ENCODE measurements at places on chromosomes 13 and 19.
A peak's percentile ranks its signal among the peaks of the same experiment; 100 is the strongest.

GRCh38 chr19:40592170-40592569 is 9.0 kb upstream of the LTBP4 start:
- peak; percentile 65 for DNase-seq

DNA sequence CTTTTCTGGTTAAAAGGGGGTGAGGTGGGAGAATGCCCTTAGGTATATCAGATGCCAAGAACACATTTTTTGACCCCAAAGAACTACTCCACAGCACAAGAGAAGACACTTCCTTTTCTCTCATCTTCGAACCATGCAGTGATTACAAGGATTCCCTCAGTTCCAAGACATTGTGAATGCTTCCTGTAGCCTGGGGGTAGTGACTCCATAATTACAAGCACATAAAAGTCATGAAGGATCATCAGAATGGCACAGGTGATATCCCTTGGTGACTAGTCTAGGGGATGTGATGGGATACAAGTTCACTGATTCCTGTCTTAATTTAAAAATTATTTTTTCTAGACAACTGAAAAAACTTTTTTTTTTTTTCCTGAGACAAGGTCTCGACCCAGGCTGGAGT is 78.0 kb downstream of the ZC3H13 start:
- DNase-seq, result no peak

DNA sequence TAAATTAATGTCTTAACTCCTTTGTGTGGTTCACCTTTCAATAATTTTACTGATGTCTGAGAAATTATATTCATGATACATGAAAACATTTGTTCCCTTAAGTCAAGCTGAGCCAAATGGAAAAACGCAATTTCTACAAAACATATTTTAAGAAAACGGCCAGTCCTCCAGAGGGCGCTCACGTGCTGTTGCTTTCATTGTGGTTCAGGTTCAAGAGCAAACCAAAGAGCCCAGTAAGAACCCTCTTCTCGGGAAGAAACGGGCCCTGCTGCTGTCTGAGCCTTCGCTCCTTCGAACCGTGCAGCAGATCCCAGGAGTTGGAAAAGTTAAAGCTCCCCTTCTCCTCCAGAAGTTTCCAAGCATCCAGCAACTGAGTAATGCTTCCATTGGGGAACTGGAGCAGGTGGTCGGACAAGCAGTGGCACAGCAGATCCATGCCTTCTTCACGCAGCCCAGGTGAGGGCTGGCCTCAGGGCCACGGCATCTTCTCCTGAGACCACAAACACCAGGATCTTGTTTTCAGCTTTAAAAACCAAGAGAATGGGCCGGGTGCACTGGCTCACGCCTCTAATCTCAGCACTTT is 4.3 kb downstream of the FAAP24 start:
- DNase-seq, result peak; percentile 42

- DNase-seq, result peak; percentile 49
Measured at GRCh38 chr13:100495455-100495854, 93.1 kb downstream of the GGACT start.

DNA sequence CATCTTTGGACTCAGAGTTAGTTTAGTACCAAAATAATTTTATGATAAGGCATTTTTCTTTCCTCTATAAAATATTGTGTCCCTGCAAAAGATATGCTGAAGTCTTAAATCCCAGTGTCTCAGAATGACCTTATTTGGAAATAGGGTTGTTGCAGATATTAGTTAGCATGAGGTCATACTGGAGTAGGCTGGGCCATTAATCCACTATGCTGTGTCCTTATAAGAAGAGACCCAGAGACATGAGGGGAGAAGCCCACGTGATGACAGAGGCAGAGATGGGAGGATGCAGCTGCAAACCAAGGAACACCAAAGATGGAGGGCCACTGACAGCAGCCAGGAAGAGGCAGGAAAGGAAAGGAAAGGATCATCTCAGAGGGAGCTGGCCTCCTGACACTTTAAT is 6.4 kb downstream of the POGLUT2 start:
- no peak for DNase-seq

- no peak for DNase-seq
Measured at GRCh38 chr13:43158516-43158915, 135.1 kb downstream of the DNAJC15 start.

DNA sequence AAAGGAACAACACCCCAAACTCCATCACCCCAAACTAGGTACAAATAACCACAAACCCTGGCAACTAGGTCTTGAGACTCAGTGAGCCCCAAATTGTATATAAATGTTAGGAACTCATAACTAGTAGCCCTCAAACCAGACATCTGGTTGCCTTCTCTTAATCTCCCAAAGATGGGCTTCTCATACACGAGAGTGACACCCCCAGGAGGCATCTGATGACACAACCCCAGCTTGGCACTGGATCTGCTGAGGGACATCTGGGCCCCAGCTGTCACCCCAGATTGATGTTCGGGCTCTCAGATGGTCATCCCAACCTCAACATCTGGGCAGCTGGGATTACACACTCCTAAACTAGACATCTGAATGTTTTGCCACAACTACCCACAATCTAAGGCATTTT is 14.8 kb downstream of the RABAC1 start:
- DNase-seq, result no peak

GRCh38 chr19:3479834-3480215 is 500 bp downstream of the SMIM24 start:
- no peak for DNase-seq

GRCh38 chr13:93784191-93784590 is 557.6 kb downstream of the GPC6 start:
- no peak for DNase-seq

DNA sequence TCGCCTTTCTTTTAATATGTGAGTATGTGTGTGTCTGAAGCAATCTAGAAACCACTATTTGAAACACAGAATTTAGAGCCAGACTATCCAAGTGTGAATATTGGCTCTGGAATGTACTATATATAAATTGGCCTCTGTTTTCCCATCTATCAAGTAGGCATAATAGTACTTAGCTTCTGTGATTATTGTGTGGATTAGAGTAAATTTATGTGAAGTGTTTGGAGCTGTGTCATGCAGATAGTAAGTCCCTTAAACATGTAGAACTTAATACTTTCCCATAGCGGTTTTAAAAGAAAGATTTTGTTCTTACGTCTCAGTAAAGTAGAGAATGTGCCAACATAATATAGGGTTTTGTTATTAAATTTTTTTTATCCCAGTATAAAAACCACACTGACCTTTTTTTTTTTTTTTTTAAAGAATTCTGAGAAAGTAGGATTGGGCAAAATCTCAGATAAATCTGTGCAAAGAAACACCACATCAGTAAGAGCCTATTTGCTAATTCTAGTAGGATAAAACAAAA is 432.3 kb downstream of the RFC3 start:
- no peak for DNase-seq

- DNase-seq, result no peak
Measured at GRCh38 chr13:95771905-95772304, 95.0 kb downstream of the DNAJC3 start.

GRCh38 chr13:32537580-32538142 is 934 bp downstream of the N4BP2L2 start:
- DNase-seq, result no peak
